ENCODE measurements at places on chromosomes 7 and 10. TPM values are rescaled to one million over a fixed set of nuclear protein-coding genes. Genes with fewer than 3 reads are reported as not detected.

GRCh38 chr7:98266840-98267239 is 14.6 kb upstream of the BRI3 start:
- peaks cover 8% of the 10 kb centered on the region for H3K4me1 ChIP-seq
- no peaks in the 10 kb centered on the region for H3K27me3 ChIP-seq
- DNase-seq = no peak
- H3K36me3 ChIP-seq = peaks cover 10% of the 10 kb centered on the region

DNA sequence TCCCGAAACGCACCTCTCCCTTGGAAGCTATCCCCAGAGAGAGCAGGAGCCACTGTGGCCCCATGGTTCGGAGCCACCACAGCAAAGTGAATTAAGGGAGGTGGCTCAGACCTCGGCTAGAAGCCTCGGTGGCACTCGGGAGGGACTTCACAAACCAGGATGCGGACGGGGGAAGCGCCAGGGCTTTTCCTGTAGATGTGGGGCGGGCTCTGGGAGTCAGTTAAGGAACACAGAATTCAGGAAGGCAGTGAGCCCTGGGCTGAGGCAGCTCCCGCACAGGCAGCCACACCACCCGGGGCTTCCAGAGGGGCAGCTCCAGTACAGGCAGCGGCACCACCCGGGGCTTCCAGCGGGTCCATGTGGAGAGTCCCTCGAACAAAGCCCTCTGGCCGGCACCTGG is 42.7 kb upstream of the DPYSL4 start:
- H3K27ac ChIP-seq = no peak overlapping the region
- DNase-seq = no peak
- no peak overlapping the region for H3K4me3 ChIP-seq
- no peaks in the 10 kb centered on the region for H3K36me3 ChIP-seq

GRCh38 chr10:71219918-71220688 is 7.7 kb downstream of the UNC5B start:
- H3K36me3 ChIP-seq = no peaks in the 10 kb centered on the region
- DNase-seq = no peak
- H3K4me3 ChIP-seq = no peak overlapping the region
- H3K27ac ChIP-seq = no peak overlapping the region
- peaks cover 2% of the 10 kb centered on the region for H3K4me1 ChIP-seq

DNA sequence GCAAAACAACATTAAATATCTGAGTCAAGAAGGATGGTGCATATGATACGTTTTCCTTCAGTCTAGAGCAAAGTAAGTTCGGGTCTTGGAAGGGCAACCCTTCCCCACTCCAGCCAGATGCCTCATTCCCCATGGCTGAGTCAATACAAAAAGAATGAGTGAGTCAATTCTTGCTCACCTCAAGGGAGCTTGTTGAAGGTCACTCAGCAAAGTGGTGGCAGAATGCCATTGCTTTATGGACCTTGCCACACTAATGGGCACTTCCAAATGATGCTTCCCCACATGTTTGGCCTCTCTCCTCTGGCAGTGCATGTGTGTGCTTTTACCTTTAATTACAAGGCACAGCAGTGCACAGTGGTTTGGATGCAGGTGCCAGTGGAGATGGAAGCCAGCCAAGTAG is 296.5 kb downstream of the SORCS3 start:
- H3K27ac ChIP-seq = no peak overlapping the region
- no peak overlapping the region for H3K4me3 ChIP-seq
- peaks cover 9% of the 10 kb centered on the region for H3K4me1 ChIP-seq
- DNase-seq = no peak

DNA sequence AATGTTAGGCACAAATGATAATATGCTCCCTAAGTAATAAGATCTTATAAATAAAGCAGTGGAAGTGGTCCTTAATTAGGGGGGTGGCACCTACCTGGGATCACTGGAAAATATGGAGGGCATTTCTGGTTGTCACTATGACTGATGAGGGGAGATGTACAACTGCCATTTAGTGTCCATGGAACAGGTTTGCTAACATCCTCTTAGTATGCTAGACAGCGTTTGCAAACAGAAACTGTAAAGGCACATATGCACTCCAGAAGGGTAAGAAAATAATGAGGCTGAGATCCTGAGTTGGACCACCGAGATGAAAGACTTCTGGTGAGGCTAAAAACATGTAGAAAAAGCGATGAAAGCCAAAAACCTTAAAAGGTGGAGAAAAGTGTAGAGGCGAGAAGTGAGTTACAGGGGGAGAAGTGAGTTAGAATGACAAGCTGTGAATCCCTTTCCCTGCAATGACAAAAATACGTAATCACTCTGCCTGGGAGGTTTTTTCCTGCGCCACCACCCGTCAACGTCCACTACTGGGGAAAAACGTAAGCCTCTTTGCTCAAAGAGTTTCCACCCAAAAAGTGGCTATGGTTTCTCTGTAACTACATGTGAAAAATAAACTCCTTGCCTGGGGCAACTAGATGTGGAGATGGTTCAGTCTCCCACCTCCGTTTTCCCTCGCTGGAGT is 767 bp downstream of the KRIT1 start:
- no peaks in the 10 kb centered on the region for H3K27me3 ChIP-seq
- H3K4me3 ChIP-seq = peak overlapping the region; percentile 94
- H3K4me1 ChIP-seq = peaks cover 36% of the 10 kb centered on the region

GRCh38 chr7:135147899-135148721 is at the start of gene TMEM140:
Gene TMEM140 (plus strand): TSS chr7:135148072. CDS start chr7:135164442, 16,370 bp downstream.
- peak within 1 kb of the TSS; percentile 88 for H3K4me3 ChIP-seq
- no peaks in the 10 kb centered on the region for H3K27me3 ChIP-seq
- DNase-seq = peak; percentile 52
- peak within 1 kb of the TSS; percentile 97 for H3K27ac ChIP-seq

DNA sequence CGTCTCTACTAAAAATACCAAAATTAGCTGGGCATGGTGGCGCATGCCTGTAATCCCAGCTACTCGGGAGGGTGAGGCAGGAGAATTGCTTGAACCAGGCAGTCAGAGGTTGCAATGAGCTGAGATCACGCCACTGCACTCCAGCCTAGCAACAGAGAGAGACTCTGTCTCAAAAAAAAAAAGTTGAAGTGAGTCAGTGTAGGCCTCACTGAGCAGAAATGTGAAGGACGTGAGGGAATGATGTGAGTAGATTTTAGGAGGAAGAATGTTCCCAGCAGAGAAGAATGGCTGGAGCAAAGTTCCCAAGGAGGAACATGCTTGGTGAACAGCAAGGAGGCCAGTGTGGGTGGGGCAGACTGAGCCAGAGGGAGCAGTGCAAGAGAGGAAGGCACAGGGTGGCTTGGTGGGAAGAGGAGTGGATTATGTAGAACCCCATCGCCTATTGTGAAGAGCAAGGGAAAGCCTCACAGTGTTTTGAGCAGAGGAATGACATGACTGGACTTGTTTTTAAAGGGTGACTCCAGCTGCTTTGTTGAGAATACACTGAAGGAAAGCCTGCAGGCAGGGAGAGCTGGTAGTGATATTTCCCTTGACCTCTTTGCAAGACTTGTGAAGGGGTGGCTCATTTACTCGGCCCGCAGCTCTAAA is 708.7 kb downstream of the SUGCT start:
- H3K27ac ChIP-seq = no peak overlapping the region
- H3K4me3 ChIP-seq = no peak overlapping the region
- H3K27me3 ChIP-seq = no peaks in the 10 kb centered on the region
- H3K36me3 ChIP-seq = no peaks in the 10 kb centered on the region

DNA sequence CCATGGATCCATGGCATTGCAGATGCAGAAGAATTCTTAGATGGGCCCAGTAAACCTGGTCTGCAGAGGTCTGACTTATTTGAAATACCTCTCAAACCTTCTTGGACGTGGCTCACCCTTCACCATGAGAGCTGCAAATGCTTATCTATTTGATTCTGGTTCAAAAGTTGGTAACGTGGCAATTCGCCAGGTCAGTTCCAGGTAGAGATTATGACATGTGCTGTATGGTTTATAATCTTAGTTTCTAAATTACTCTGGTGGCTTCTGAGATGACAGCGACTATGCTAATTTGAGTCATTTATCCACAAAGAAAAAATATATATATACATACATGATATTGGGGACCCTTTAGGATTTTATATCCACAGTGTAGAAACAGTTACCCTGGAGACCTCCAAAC is 68.8 kb downstream of the NRP1 start:
- H3K27me3 ChIP-seq = peaks cover 7% of the 10 kb centered on the region
- H3K36me3 ChIP-seq = no peaks in the 10 kb centered on the region
- no peak overlapping the region for H3K27ac ChIP-seq
- H3K4me3 ChIP-seq = no peak overlapping the region
- peaks cover 21% of the 10 kb centered on the region for H3K4me1 ChIP-seq

GRCh38 chr7:38292442-38292841 is 19.0 kb upstream of the TARP start:
- H3K27ac ChIP-seq = no peak overlapping the region
- DNase-seq = no peak
- H3K36me3 ChIP-seq = no peaks in the 10 kb centered on the region
- H3K27me3 ChIP-seq = no peaks in the 10 kb centered on the region

DNA sequence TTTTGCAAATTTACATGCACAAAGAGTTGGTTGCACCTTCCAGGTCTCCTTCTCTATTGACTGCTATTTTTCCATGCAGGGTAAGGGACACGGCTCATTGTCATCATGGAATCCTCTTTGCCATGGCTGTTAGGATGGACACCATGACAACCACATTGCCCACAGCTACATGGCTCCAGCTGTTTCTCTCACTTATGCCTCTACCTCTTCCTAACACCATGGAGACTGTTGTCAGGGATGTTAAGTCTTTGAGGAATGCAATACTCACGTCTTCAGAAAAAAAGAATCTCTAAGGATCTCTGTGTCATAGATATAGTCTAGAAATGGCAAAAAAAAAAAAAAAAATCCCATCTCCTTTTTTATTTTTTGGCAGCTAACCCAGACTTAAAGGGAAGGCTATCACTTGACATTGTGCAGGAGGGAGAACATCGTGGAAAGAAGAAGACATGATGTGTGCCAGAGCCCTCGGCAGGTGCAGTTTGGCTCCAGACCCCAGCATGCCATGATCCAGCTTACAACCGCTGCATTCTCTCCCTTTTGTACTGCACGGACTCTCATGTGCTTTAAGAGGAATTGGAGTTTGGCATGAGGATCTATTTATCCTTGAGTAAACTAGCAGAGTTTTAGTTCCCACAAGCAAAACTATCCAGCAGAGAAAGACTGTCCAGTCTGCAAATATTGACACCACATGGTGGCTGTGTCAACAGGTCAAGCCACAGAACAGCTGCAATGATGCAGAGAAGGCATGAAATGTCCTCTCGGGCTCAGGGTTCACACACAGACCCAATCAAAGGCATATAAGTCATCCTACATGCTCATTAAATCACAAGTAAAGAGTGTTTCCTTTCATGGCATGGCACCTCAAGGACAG is 70.8 kb downstream of the FRMD4A start:
- no peak for DNase-seq
- H3K27me3 ChIP-seq = peaks cover 39% of the 10 kb centered on the region
- H3K27ac ChIP-seq = no peak overlapping the region
- no peaks in the 10 kb centered on the region for H3K36me3 ChIP-seq
- no peaks in the 10 kb centered on the region for H3K4me1 ChIP-seq
- H3K4me3 ChIP-seq = no peak overlapping the region

- H3K4me3 ChIP-seq = no peak overlapping the region
- no peak overlapping the region for H3K27ac ChIP-seq
Observed at GRCh38 chr7:112202816-112203215, 3.4 kb downstream of the DOCK4 start.

- H3K36me3 ChIP-seq = no peaks in the 10 kb centered on the region
- H3K27me3 ChIP-seq = no peaks in the 10 kb centered on the region
- DNase-seq = peak; percentile 32
- H3K4me3 ChIP-seq = no peak overlapping the region
- no peaks in the 10 kb centered on the region for H3K4me1 ChIP-seq
Observed at GRCh38 chr7:70856901-70857630, 274.9 kb upstream of the GALNT17 start.

DNA sequence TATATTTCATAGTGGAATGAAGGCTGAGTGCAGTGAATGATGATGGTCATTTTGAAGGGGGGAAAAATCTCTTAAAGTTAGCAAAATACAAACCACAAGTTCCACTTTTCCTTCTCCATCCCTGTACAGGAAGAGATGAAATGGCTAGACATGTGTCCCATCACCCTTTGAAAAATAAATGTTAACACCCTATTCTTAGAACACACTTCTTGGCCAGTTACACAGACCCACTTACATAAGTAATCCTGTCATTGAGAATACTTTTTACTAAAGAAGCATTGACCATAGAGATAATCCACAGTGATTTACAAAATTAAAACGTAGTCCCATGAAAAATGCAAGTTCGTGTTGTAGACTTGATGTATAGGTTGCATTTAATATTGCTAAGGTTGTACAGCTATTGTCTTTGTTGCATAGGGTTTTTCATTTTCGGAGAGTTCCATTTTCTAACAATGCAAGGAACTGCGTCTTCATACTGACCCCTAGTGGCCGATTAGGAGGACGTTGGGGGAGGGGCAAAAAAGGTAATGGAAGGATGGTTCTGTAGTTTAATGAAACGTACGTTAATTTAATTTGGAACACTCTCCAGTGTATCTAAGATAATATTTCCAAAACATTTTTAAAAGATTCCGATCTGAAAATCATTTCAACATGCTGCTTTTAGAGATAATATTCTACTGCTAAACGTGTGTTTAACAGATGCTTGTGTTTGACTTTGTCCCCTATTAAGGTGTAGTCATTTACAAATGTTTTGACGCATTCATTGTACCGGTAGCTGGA is 60.9 kb downstream of the ARMC3 start:
- DNase-seq = peak; percentile 51
- no peak overlapping the region for H3K27ac ChIP-seq
- peaks cover 20% of the 10 kb centered on the region for H3K4me1 ChIP-seq
- no peaks in the 10 kb centered on the region for H3K36me3 ChIP-seq
- peaks cover 4% of the 10 kb centered on the region for H3K27me3 ChIP-seq

DNA sequence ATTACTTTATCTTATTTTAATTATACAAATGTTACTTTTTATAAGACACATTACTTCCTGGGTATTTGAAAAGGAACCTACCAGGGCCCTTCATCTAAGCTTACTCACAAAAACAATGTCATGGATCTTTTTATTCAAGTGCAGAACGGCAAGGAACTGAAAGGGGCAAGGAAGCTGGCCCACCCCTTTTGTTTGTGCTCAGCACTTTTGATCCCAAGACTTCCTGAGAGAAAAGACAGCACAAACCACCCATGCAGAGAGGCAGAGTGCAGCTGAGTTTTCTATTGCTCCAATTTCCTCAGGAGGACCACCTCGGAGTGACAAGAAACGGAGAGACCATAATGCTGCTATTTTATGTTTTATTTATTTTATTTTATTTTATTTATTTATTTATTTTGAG is 232.0 kb upstream of the NRP1 start:
- no peaks in the 10 kb centered on the region for H3K4me1 ChIP-seq
- no peak overlapping the region for H3K4me3 ChIP-seq
- no peak overlapping the region for H3K27ac ChIP-seq
- H3K36me3 ChIP-seq = no peaks in the 10 kb centered on the region

Gene TCTN3
- total RNA-seq = 26.2 TPM

Gene AKR1C4
- not detected for total RNA-seq

Gene MXI1
- total RNA-seq = 24.4 TPM

Gene SCIN
- total RNA-seq = 0.20 TPM

Gene IFIT2
- 37.0 TPM for total RNA-seq

Gene FAS
- 33.4 TPM for total RNA-seq

Gene AVPI1
- total RNA-seq = 3.1 TPM

Gene BPGM
- 17.4 TPM for total RNA-seq

Gene GTF2IRD1
- 2.0 TPM for total RNA-seq

Gene NMT2
- 11.3 TPM for total RNA-seq

Gene ADK
- 56.5 TPM for total RNA-seq

Gene GLUD1
- total RNA-seq = 89.0 TPM

Gene DLG5
- 1.6 TPM for total RNA-seq

Gene IFRD1
- total RNA-seq = 55.1 TPM

Gene RTKN2
- total RNA-seq = 1.2 TPM

Data from activated naive CD8-positive, alpha-beta T cell treated with anti-CD3 and anti-CD28 coated beads for 36 hours (primary cell).